Stimulated activated naive CD8-positive, alpha-beta T cell treated with anti-CD3 and anti-CD28 coated beads, Interleukin-15, amount 100 ng/mL, for 72 hours (primary cell): ENCODE measurements at places on chromosomes 13 and 19.

GRCh38 chr19:16139752-16140151 lies 3.7 kb upstream of the HSH2D start:
- DNase-seq = no peak

DNA sequence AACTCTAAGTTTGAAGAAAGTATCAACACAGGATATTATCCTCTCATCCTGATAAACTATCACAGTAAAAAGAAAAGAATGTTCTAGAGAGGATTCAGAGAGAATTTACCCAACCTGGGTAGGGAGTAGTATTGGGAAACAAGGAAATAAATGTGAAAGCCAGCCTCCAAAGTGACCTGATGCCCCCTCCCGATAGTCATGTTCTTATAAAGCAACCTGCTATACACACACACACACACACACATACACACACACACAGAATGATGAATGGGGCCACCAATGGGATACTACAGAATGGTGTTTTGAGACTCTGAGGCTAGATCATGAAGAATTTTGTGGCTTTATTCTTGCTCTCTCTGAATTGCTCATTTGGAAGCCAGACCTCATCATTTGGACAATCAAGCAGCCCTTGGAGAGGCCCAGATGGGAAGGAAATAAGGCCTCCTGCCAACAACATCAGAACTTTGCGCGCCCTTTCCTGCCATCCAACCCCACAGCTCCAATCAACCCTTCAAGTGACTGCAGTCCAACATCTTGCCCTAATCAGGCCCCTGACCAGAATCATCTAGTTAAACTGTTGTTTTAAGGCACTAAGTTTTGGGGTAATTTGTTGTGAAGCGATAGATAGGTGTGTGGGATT lies 807.9 kb upstream of the ARGLU1 start:
- DNase-seq = no peak

DNA sequence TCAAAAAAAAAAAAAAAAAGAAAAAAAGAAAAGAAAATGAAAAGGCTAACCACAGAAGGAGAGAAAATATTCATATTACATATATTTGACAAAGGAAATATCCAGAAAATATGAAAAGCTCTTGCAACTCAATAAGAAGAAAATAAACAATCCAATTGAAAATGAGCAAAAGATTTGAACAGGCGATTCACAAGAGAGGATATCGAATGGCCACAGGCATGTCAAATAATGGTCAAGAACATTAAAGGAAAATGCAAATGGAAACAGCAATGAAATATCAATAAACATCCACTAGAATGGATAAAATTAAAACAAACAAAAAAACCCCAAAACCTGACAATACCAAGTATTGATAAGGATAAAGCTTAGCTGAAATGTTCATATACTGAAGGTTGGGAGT lies 8.1 kb downstream of the LGALS7 start:
- no peak for DNase-seq

- DNase-seq = peak; percentile 93
Observed at GRCh38 chr19:34134190-34135053, 37.9 kb upstream of the LSM14A start.

GRCh38 chr13:83508771-83509301 lies 373.4 kb downstream of the SLITRK1 start:
- DNase-seq = no peak

DNA sequence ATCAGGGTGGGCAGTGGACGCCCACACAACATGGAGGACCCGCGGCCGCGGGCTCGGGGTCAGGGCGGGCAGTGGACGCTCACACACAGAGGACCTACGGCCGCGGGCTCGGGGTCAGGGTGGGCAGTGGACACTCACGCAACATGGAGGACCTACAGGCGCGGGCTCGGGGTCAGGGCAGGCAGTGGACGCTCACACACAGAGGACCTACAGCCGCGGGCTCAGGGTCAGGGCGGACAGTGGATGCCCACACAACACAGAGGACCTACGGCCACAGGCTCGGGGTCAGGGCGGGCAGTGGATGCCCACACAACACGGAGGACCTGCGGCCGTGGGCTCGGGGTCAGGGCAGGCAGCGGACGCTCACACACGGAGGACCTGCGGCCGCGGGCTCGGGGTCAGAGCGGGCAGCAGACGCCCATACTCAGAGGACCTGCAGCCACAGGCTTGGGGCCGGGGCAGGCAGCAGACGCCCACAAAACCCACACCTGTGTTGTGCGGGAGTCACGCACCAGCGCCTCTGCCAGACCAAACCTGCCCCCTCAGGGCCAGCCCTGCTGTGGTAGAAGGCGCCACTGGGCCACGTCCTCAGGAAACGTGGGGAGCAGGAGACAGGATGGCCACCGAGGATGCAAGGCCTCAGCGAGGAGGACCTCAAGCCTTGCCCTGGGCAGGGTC lies 27.6 kb upstream of the C13orf46 start:
- no peak for DNase-seq

DNA sequence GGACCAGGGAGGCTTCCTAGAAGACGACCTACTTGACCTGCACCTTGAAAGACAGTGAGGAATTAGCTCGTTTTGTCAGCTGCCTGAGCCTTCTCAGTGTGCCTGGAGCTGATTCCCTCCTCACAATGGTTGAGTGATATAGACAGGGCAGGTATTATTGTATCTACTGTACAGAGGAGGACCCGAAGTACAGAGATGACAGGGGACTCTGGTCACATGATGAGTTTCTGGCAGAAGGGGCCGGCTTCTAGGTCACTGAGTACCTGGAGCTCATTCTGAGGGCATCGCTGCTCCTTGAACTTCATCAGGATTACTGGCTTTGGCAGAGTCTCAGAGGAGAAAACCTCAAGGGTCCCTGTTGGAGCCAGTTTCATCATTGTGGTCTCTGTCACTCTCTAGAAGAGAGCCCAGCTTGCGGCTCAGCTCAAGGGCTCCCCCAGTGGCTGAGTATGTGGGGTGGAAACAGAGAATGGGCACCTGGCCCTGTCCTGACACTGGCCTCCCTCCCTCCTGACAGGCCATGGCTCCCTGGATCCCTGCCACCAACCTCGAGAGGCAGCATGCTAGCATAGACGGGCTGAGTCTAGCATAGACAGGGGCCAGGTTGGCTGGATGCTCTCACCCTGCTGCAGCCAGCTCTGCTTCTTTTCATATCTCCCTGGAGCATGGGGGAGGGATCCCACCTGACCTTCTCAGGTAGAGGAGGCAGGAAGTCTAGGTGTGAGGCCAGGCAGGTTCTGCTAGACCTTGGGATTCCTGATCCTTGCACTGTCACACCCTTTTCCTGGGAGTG lies 38.7 kb downstream of the NFIX start:
- peak; percentile 62 for DNase-seq

DNA sequence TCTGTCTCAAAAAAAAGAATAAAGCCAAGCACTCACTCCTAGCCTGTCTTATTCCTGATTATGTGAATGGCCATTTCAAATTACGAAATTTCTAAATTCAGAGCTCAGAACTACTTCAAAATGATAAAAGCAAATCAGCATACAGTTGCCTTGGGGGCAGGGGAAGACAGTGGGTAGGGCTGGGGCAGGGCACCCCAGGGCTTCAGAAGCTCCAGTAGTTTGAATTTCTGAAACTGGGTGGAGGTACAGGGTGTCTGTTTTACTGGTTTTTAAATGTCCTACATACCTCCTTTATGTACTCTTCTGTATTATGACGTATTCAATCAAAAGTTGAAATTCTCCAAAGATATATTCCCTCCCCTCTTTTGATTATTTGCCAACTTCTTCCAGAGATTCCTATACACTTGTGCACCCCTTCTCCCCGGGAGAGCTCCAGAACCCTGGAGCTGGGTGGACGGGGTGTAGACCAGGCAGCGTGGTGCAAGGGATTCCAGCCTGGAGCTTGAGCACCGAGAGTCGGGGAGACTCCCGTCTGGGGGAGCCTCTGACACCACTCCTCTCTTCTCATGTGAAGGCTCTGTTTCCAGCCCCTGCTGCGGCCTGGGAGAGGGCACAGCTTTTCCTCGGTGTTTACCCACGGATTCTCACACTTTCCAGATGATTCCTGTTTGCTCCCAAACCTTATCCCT lies 84.7 kb upstream of the GPR183 start:
- no peak for DNase-seq

DNA sequence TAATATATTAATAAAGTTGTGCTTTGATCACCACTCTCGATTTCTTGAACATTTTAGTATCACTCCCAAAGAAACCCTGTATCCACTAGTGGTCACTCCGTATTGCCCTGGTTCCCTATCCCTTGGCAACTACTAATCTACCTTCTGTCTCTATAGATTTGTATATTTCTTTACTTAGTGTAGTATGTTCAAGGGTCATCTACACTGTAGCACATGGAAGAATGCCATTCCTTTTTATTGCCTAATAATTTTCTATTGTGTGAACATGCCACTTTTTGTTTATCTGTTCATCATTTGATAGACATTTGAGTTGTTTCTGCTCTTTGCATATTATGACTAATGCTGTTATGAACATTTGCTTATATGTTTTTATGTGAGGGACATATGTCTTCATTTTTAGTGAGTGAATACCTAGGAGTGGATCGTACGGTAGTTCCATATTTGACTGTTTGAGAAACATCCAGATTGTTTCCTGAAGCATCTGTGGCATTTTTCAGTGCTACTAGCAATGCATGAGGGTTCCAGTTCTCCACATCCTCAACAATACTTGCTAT lies 254.0 kb downstream of the GPC6 start:
- no peak for DNase-seq

DNA sequence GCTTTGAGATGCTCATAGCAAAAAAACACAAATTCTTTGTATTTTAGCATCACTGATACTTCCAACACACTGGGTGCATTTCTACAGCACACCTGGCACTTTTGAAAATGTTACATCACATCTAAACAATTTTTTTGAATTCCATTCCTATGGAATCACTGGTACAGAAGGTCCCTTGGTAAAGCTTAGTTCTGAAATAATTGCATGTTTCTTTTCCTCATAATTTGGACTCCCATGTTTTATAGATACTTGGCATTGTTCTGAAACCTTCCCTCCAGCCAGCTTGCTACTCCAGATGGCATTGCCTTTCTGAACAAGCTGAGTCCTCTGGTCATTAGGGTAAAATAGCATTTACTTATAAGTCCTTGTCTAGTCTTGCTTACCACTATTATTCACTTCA lies 481.3 kb upstream of the GPC6 start:
- DNase-seq = no peak

- DNase-seq = no peak
Observed at GRCh38 chr19:9862938-9863337, 27.8 kb downstream of the PIN1 start.

- no peak for DNase-seq
Observed at GRCh38 chr19:2524840-2525723, 49.2 kb downstream of the GADD45B start.

- no peak for DNase-seq
Observed at GRCh38 chr19:18610245-18610555, 2.5 kb upstream of the TMEM59L start.

GRCh38 chr13:92966900-92967299 lies 259.7 kb upstream of the GPC6 start:
- DNase-seq = no peak

DNA sequence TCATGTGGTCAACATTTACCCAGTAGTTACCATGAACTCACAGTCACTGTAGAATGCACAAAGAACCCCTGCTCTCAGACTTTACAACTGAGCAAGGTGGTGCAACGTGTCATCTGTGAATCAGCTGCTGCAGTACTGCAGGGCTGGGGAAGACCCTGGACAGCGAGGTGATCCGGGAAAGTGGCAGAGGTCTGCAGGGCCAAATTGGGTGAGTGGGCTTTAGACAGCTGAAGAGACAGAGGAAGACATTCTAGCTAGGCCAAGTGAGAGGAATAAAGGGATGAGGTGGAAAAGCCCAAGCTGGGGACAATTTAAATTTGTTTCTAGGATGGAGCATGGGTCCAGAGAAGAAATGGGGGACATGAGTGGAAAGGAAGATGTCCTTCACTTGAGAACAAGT lies 270.5 kb downstream of the DCLK1 start:
- DNase-seq = no peak

DNA sequence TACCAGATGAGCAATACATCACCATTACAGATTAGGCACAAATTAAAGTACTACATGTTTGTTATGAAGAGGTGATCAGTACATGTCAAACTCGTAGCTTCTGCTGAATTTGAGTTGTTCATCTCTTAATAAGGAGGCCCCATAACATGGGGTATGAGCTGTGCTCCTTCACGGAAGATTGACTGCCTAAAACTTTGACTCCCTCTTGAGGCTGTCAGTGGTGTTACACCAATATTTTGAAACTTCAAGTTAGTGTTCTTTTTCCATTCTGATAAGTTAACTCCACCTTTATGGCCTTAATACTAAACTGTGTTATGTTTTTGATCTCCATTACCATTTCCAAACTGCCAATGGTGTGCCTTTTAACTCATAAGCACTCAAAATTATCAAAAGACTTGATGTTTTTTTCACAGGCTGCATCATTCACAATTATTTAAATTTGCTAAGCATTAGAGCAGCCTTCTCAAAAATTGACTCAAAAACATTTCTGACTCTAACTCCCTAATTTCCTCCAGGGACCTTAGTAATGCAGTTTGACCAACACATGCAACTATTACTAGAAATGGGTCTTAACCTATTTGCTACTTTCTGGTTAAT lies 1591.5 kb downstream of the PCDH9 start:
- no peak for DNase-seq

DNA sequence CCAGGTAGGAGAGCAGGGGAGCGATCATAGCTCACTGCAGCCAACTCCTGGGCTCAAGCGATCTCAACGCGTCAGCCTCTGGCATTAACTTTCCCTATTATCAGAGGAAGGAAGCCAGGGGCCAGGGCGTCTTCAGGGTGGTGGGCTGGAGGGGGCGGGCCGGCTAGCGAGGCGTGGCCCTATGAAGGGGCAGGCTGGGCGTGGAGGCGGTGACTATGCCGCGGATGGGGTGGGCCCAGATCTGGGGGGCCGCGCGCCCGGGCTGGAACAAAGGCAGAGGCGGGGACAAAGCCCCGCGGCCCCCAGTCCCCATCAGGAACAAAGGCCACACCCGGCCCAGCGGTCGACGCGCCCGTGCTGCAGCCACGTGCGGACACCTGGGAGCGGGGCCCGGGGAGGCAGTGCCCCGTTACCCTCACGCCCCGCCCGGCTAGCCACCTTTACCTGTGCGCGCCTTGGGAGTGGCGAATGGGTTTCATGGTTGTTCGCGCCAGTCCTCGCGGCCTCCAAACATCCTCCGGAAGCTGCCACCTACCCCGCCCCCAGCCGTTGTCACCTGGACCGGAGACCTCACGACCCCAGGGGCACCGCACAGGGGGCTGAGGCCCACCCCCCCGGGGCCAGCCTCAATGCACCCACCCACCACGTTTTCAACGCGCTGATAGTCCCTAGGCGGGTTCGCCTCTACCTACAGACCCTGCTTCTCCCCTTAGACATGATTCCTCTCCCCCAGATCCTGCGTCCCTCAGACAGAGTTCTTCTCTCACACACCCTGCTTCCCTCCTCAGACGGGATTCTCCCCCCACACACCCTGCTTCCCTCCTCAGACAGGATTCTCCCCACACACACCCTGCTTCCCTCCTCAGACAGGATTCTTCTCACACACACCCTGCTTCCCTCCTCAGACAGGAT lies 5.4 kb upstream of the TRIM28 start:
- DNase-seq = peak; percentile 65

DNA sequence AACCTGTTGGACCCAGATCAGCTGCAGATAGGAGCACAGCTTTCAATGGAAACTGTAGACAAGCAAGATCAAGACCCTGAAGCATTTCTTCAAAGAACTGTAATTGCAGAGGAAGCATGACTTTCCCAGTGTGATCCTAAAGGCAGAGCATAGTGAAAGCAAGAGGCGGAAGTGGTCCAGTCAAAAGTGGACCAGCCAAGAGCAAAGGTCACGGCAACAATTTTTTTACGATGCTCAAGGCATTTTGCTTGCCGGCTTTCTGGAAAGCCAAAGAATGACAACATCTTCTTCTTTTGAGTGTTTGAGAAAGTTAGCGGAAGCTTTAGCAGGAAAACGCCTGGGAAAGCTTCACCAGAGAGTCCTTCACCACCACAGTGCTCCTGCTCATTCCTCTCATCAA lies 111.6 kb downstream of the RNF17 start:
- no peak for DNase-seq

GRCh38 chr13:40692946-40693345 lies 26.5 kb upstream of the FOXO1 start:
- DNase-seq = no peak
